ENCODE measurements at places on chromosomes 5 and 9.

DNA sequence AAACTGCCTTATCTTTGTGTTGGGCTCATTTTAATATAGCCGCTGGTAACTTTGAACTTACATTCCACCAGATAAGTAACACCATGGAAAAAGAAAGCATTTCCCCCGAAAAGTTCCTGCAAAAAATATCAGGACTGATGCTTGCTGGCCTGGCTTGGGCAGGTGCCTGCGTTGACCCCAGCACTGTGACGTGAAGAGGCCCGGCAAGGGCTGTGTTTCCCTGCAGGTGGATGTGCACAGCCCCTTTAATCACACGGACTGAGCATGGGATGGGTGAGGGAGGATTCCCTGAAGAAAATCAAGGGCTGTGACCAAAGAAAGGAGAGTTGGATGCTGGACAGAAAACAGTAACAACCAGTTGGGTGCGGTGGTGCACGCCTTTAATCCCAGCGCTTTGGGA, 138.2 kb downstream of the NSG2 start:
- no peak for DNase-seq

DNA sequence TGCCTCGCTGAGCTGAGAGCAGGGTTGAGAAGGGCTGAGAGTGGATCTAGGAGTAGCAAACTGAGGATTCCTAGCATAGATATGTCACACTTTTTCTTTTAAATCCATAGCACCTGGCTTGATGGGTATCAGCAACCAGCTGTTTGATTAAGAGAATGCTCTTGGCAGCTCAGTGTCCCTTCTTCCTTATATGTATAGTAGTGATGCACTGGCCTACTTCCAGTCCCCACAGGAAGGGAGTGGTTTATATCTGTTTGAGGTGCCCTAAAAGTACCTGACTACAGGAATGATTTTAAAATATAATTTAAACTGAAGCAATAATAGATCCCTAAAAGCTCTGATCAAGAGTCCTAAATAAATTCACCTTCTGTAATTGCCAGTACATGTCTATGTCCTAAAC, 546.8 kb upstream of the ZNF608 start:
- DNase-seq, result no peak

DNA sequence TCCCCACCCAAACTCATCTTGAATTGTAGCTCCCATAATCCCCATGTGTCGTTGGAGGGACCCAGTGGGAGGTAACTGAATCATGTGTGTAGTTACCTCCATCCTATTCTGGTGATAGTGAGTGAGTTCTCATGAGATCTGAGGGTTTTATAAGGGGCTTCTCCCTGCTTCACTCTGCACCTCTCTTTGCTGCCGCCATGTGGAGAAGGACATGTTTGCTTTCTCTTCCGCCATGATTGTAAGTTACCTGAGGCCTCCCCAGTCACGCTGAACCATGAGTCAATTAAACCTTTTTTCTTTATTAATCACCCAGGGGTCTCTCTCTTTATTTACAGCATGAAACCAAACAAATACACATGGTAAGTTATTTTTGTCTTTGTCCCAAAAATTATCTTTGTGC, 726.1 kb downstream of the CDH18 start:
- no peak for DNase-seq

- DNase-seq, result no peak
Measured at GRCh38 chr9:86452201-86452828, 98.1 kb upstream of the TUT7 start.

GRCh38 chr9:86846656-86847055, 100.7 kb downstream of the GAS1 start:
- no peak for DNase-seq

DNA sequence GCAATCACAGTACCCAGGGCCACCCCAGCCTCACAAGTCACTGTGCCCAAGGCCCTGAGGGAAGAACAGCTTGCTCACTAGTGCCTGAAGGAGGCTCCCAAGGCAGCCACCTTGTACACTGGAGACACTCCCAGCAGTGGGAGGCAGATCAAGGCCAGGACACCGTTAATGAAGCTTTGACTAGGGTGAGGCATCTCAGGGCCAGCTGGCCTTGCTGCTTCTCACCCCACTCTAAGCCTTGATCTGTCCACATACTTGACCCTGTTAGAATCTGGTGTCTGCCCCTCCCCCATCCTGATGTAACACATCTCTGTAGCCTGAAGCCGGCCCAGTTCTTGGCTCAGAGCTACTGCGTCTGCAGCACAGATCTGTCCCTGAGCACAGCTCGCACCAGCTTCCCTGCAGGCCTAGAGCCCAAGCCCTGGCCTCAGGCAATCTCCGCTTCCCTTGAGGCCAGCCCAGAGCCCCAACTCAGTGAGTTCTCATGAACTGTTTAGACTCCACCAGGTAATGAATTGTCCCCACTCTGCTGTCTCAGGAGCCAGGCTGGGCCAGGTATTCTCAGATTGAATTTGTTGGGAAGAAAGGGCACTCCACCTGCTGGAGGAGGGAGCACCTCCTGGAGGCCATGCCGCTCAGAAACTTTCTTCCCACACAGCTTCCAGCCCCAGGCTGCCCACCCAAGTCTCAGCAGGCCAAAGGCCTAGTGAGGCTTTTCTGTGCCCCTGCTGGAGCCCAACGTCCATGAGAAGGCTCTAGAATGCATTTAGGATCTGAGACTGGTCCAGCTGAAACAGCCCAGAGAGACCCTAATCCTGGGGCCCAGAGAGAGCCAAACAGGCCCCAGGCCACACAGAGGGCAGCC, 13.4 kb upstream of the JADE2 start:
- no peak for DNase-seq

- DNase-seq, result no peak
Measured at GRCh38 chr5:41339339-41339738, 126.0 kb upstream of the C6 start.

DNA sequence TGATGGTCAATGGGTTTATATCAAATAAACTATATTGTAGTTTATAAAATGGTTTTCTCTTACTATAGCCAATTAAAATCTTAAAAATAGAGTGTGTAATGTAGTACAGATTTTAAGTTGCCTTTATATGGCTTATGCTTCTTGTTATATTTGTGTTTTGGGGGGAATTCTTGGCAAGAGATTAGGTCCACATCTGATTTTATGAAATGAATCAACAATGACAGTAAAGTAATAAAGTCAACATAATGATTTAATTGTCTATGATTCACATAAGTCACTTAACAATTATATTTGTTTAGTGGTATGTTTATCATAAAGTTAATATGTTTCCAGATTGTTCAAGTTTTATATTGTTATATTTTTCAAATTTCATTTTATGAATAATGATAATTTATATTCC, 164.8 kb downstream of the COMMD10 start:
- no peak for DNase-seq

DNA sequence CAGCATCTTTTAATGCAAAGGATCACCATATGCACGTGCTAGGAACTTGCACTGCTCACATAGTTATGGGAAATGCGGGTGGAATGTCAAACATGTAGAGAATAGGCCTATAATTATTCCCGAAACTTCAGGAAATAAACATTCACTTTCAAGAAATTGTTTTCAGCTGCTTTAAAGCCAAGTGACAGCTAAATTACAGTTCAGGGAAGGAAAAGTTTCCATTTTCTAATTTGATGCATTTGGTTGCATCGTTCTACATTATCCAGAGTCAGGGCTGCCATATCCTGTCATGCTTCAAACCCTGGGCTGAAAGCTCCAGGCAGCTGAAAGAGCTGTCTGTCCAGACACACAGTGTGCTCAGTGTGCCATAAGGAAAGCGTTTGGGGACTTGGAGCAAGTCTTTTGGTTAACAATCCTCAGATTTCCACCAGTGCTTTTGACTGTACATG, 518.1 kb downstream of the CSNK1G3 start:
- DNase-seq, result no peak

- no peak for DNase-seq
Measured at GRCh38 chr5:15183520-15183919, 311.9 kb upstream of the ANKH start.

DNA sequence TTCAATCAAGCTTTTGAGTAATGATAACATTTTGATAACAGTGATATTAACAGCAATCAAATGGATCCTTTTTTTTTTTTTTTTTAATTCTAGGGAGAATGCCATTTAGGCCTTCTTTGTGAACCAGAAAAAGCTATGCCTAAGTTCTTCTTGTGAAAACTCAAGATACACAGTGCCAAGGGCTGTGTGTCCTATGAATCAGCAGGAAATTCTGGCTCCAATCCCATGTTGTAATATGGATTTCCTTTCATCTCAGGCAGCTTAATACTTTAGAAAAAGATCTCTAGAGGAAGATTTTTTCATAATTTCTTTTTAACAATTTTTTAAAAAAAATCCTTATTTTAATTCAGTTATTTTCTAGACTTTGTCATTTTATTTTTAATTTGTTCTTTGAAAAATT, 96.1 kb downstream of the NUDT12 start:
- no peak for DNase-seq

DNA sequence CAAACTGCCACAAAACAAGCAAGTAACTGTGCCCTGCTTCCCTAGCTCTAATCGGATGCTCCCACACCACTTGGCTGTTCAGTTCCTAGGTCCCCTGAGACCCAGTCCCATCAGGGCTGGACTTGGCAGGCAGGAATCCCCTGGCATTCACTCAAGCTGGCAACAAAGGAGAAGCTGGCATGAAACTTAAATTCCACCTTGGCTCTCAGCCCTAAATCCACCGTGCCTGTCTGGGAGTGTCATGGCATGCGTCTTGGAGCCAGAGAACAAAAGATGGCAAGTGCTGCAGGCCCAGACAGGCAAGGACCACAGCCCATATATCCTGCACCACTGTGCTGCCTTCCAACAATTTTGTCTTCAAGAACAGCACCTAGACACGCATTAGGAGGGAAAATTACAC, 38.2 kb downstream of the ETF1 start:
- DNase-seq, result no peak

DNA sequence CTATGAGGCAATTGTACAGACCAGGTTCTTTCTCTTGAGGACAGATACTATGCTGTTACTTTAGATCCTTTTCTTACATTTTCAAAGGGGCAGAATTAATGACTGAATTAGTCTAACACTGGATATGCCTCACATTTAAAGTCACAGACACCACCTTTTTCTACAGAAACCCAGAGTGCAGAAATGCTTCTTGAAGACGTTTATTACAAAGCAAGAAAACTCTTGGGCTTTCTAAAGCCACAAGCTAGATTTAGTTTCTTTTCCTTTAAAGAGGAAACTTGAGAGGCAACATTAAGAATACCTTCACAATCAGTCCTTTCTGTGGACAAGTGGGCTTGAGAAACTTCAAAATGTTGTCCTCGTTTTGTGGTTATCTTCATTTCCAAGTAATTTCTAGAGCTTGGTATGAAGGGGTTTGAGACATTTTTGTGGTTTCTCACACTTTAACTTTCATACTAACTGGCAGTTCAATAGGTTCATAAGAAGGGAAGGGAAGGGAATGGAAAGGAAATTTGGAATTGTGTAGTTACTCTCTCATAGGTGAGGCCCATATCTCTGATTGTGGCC, 527.4 kb downstream of the RASEF start:
- no peak for DNase-seq

GRCh38 chr5:112657804-112658203, 79.9 kb upstream of the APC start:
- no peak for DNase-seq

DNA sequence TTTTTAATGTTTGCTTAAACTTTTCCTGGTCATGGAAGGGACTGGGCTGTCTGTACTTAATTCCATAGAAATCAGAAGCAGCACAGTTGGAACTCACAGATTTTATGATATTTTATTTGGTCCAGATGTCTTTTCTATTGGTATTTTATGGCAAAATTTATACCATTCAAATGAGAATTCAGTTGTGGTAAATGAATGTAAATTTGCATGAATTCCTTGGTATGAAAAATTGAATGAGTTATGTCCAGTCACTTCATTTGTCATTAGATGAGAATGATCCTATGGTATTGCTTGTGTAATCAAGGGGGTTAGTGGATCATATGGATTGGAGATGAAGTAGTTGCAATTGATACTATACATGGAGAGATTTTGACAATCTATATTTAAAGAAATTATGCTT, 188.0 kb downstream of the KDM4C start:
- DNase-seq, result no peak

DNA sequence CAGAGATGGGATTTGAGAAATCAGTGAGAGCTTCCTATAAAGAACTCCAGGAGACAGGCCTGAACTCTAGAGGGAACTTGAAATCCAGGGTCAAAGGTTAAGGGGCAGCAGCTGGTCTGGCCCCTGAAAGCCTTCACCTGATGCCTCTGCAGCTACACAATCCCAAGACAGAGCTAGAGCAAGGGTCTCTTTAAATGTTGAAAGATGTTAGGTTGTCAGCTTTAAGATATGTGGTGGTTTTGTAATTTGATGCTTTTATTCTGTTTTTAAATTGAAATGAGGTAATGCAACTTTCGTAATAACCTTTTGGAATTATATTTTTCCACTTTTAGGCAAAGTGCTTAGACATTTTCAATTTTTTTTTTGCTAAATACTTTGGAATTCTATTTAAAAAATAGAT, 2.4 kb downstream of the SOWAHA start:
- no peak for DNase-seq

DNA sequence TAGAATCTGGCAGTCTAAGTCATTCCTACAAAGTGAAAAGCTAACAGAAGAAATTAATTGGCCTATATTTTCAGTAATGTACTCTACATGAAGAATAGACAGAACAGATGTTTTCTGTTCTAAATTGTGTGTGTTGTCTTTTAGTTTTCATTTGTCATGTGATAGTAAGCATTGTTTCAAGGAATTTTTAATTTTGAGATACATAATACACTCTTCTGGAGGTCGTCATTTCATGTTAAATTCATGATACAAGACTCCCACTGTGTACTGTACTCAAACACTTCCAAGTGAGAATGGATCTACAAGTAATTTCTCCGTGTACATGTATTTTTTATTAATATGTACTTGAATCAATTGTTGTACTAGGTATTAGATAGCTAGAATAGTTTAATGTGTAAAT, 1522.9 kb downstream of the MAT2B start:
- no peak for DNase-seq

GRCh38 chr5:178355671-178356070, 123.1 kb upstream of the PHYKPL start:
- no peak for DNase-seq

GRCh38 chr9:19104515-19105282, 2.0 kb upstream of the HAUS6 start:
- no peak for DNase-seq

GRCh38 chr5:6989230-6989629, 276.0 kb downstream of the TENT4A start:
- no peak for DNase-seq

GRCh38 chr5:128538000-128538249, at the start of gene FBN2:
FBN2 (minus strand) TSS chr5:128538245; CDS start chr5:128537603, 642 bp downstream.
- DNase-seq, result no peak

DNA sequence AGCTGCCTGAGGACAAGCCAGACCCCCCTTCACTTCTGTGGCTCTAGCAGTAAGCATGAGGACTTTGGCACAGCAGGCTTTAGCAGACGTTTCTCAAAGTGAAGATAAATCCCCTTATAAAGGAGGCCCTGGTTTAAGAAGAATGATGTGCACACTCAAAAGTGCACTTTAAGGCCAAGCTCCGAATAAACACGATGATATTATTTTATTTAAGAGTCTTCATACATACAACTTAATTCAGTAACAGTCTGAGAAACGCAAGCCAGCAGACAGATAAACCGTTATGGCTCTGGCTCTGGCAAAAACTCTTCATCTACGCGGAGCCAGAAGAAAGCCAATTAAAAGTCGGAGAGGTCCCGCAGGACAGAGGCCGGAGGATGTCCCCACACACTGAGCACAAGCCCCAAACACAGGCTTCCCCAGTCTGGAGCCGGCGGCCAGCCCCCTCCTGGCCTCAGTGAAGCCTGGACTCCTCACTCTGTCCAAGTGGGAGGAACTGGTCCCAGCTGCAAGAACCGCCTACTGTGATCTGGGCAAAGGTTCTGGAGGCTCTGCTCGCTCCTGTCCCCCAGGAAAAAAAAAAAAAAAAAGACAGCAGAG, 44.6 kb downstream of the ADAMTS2 start:
- DNase-seq, result no peak

- no peak for DNase-seq
Measured at GRCh38 chr9:26745111-26745510, 147.5 kb downstream of the CAAP1 start.

Data from stimulated activated CD8-positive, alpha-beta memory T cell treated with anti-CD3 and anti-CD28 coated beads, Interleukin-7, amount 100 ng/mL, for 24 hours (primary cell).